ENCODE measurements at places on chromosomes 2 and 18.

DNA sequence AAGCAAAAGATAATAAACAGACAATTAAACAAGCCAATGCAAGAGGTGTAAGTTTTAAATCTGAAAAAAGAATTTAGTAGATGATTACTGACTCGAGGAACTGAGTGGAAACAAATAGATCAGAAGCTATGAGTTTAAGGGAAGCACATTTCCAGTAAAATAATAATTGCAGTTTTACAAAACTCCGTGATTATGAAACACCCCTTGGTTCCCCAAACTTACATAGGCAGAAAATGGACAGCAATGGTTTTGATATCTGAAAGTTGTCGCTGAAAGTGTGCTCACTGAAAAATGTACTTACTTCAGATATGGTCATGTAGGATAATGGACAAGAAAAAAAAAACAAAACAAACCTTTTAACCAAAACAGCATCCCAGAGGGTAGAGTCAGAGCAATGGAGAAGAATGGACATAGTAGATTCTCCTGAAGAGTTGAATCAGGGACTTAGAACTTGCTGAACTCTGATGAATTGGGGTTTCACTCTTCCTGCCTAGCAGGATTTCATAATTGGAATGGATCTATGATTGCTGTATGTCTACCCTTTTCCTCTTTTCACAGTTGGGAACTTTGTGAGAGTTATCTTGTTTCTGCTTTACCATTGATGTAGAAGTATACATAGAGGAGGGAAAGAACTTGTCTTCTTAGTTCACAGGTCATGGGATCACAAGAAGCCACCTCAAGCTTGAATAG, 305.6 kb upstream of the ZEB2 start:
- DNase-seq: no peak

DNA sequence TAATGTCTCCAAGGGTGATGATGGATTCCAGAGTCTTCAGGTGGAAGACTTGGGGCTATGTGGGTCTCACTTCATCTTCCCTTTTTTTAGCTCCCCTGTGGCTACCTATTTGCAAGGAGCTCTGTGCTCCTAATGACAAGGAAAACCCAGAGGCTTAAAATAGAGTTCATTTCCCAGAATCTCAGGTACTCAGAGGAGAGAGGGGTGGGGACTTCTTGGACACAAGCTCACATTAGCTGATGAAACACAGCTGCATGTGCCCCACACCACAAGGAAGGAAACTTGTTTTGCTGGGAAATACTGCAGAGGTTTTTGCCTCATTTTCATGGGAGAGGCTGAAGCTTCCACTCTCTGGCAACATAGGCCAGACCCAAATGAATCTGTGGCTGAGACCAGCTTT, 138.6 kb upstream of the SLC1A4 start:
- no peak for DNase-seq

DNA sequence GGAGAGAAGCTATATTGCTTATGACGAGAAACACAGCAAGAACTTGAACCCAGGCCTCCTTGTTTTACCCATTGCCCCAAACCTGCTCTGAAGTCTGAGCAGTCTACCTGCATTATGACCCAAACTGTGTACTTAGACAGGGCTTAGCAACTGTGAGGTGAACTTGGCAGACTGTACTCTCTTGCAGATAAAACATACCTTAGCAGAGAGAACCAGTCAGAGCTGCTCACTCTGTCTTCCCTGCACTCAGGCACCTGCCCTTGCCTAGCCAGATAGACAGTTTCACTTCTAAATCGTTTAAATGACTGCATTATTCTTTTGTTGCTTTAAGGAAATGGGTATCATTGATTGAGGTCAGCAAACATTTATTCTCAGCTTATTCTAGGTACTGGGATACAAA, 20.3 kb downstream of the ITPRID2 start:
- DNase-seq: no peak

- no peak for DNase-seq
These were observed 31.9 kb upstream of the ITGA6 start for GRCh38 chr2:172395503-172395902.

GRCh38 chr18:59778434-59778833, 81.2 kb upstream of the CCBE1 start:
- DNase-seq: no peak

Measured in non-pigmented ciliary epithelial cell (primary cell).